ENCODE measurements at places on chromosomes 16 and 17.

DNA sequence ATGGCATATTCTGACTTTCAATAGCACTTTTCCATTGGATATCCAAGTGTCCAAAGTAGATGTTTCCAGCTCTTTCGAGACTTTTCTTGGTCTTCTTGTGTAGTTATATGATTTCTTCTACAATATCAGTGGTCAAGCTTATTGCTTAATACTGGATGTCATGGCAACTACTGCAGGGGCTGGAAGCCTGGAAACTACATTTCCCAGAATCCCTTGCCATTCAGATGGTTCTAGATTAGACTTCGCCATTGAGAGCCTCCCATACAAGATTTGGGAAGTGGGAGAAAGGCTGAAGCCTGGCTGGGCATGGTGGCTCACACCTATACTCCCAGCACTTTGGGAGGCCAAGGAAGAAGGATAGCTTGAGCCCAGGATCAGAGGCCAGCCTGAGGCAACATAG is 153.6 kb downstream of the C16orf95 start:
- DNase-seq: peak; percentile 51

DNA sequence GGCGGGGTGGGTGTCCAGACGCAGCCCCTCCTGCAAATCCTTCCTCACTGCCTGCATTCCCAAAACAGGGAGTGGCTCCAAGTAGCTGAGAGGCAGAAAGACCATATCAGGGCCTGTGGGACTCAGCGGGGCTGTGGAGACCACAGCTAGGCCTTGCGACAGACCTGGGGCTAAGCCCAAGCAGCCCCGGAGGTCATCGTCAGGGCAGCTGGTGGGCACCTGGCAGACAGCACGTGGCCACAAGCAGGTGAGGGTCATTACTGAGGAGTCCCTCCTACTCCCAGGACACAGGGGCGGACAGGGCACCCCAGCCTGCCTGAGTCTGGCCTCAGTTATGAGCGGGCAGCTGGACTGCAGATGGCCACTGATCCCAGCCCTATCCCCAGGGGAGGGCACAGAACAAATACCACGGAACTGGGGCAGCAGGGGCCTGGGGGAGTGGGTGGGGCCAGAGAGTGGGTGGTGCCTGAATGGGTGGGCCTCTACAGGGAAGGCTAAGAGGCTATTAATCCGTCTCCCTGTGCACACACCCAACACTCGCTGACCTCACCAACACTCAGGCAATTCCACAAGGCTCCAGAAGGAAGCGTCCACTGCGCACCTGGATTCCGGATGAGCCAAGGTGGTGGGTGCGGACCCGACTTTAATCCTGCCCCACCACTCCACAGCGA is 8.5 kb downstream of the HS3ST6 start:
- no peak for DNase-seq

GRCh38 chr16:87806641-87807546 is 41.1 kb upstream of the KLHDC4 start:
- peak; percentile 88 for DNase-seq

GRCh38 chr16:8075271-8075670 is 515.0 kb downstream of the TMEM114 start:
- DNase-seq: no peak

GRCh38 chr16:57609541-57610401 is 18.7 kb upstream of the ADGRG1 start:
- DNase-seq: peak; percentile 29

DNA sequence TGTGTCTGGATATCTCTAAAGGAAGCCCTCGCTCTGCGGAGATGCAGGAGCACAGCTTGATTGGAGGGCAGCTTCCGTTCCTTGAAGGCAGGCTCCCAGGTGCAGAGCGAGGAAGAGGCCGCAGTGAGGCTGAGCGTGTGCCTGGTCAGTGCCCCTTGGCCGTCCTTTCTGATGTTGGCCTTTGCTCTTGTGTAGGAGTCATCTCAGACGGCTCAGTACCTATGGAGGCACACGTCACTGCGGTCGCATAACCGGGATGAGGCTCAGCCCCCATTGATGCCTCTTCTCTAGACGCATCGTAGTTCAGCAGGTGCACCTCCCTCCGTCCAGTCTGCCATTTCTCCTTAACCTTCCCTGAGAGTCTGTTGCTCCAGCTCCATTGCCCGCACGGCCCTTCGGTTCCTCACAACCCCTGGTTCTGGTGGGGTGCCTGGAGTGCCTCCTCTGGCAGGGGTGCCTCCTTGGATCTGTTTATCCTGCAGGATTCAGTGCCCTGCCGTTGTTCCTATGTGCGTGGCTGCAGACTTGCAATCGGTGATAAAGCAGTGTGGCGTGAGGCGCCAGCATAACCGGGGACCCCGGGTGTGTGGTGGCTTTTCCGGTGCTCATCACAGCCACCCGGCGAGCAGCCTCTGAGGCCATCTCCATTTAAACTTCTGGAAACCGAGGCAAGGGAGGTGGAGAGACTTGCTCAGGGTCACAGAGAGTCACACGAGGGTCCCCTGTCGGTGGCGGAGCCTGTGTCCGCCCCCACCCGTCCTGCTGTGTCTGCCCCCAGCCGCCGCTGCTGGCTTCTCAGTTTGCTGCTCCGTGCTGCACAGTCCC is 188.8 kb upstream of the CHMP6 start:
- DNase-seq: no peak

- peak; percentile 69 for DNase-seq
Measured at GRCh38 chr17:9363440-9364350, 211.9 kb downstream of the STX8 start.

- no peak for DNase-seq
Measured at GRCh38 chr17:45313996-45314740, 2.7 kb downstream of the MAP3K14 start.

DNA sequence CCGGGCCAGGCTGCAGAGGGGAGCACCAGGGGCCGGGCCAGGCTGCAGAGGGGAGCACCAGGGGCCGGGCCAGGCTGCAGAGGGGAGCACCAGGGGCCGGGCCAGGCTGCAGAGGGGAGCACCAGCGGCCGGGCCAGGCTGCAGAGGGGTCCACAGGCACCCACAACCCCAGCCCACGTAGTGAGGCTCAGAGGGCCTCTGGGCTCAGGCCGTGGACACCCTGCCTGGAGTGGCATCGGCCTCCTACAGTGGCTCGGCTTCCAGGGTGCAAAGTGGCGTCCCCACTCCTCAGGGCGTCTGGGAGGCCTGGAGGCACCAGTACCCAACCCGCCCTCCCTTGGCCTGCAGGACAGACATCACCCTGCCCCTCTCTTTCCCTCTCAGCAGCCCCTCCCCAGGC is 9.6 kb downstream of the DOC2B start:
- DNase-seq: no peak

GRCh38 chr17:68125111-68125870 is 89.8 kb downstream of the KPNA2 start:
- DNase-seq: no peak

GRCh38 chr17:2090210-2090641 is 35.3 kb downstream of the HIC1 start:
- no peak for DNase-seq

DNA sequence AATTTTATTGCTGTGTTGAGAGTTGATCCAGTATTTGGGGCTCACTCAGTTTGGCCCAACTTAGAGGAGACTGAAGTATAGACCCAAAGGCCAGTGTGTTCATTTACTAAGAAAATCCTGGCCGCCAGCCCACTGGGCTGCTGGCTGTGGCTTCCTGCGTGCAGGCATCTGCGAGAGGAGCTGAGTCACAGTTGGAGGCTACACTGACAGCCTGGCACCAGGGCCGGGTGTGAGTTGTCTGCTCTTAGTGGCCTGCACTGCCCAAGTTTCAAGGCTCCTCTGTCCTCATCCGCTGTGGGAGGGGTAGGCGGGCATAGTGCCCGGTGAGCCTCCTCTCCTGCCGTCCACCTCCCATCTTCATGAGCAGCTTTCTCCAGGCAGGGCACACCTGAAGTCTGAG is 54.2 kb downstream of the PLD6 start:
- DNase-seq: peak; percentile 90

- peak; percentile 77 for DNase-seq
Measured at GRCh38 chr16:84266451-84266850, 26.6 kb upstream of the KCNG4 start.

GRCh38 chr17:77439189-77440018 is 298.6 kb downstream of the SEC14L1 start:
- no peak for DNase-seq

DNA sequence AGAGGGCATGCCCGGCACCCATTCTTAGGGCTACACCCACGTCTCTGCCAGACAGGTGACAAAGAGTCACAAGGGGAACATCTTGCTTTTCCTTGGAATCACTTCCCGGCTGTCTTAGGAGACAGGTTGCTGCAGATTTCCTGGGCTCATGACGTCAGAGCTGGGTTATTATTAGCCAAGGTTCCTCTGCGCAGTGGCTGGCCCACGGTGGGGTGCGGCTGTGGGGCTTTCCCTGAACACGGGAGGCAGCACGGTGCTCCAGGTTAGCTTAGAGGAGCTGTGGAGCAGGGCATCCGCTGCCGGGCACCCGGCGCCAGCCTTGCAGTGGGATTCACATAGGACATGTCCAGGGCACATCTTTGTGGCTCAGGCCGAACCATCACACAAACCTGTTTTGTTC is 118.0 kb upstream of the PLCG2 start:
- no peak for DNase-seq

GRCh38 chr16:97822-98221 is 19.8 kb downstream of the MPG start:
- DNase-seq: peak; percentile 43

GRCh38 chr17:32772453-32773025 is 104.4 kb downstream of the MYO1D start:
- DNase-seq: no peak

DNA sequence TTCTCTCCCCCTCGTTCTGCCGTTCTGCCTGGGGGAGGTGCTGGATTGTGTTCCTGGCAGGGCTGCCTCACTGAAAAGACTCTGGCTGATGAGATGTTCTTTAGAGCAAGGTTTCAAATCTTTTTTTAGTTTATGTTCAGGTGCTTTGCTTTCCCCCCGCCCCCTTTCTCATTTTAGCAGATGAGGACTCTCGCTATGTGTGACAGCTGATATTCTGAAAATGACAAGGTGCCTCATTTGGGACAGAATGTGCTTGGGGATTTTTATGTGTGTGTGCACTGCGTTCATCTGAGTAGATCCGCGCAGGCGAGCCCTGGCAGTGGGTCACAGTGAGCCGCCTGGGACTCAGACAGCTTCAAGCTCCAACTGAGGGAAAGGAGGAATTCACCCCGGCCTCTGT is 205.9 kb downstream of the HS3ST4 start:
- DNase-seq: no peak

DNA sequence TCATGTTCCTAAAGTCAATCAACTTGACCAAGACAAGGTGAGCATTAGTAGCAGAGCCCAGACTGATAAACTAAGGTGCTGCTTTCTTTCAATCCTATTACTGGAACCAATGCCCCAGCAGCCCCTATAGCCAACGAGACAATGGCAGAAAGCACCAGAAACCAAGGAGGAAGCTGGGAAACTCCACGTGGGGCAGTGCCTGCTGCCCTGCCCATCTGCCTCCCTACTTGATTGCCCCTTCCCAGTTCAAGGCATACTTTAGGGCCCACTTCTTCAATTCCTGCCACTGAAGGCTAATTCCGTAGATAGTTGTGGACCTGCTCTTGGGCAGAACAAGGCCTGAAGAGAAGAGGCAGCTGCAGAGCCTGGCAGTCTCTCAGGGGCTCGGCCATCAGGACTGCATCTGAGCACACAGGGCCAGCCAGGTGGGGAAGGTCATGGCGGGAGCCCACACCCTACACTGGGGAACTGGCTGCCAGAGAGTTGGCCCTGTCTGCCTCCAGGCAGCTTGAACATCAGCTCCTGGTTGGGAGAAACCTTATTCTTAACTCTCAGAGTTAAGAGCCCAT is 30.9 kb downstream of the WSB1 start:
- no peak for DNase-seq

- DNase-seq: no peak
Measured at GRCh38 chr16:51237861-51238378, 86.8 kb upstream of the SALL1 start.

GRCh38 chr17:335691-336090 is 16.9 kb downstream of the RPH3AL start:
- DNase-seq: no peak

DNA sequence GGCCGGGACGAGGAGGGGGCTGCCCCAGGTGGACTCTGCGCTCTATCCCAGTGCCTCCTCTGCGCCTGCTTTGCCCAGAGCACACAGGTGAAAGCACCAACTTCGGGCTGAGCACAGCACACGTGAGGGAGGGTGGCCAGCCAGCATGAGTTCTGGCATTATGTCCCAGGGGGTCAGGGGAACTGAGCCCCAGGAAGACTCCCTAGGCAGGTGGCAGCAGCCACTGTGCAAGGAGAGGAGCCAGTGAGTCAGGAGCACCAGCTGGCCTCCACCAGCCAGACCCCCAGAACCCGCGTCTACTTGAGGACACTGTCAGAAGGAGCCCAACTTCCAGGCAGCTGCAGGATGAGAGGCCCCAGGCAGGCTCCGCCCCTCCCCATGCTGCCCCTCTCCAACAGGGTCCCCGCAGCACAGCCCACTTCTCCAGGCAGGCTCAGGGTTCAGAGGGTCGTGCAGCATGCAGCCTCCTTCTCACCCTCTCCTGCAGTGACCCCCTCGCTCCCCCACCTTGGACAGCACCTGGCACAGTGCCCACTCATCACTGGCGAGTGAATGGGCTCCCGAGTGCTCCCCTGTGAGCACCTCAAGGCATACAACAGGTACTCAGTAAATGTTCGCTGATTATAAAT is 44.2 kb upstream of the RASD1 start:
- no peak for DNase-seq

Data from choroid plexus epithelial cell (primary cell).